ENCODE measurements at places on chromosomes 5 and 9. TPM values are rescaled to one million over a fixed set of nuclear protein-coding genes. Genes with fewer than 3 reads are reported as not detected.

Gene PLPPR1
- 0.98 TPM for total RNA-seq

- DNase-seq, result no peak
Measured at GRCh38 chr9:109372246-109372645, 51.4 kb upstream of the EPB41L4B start.

DNA sequence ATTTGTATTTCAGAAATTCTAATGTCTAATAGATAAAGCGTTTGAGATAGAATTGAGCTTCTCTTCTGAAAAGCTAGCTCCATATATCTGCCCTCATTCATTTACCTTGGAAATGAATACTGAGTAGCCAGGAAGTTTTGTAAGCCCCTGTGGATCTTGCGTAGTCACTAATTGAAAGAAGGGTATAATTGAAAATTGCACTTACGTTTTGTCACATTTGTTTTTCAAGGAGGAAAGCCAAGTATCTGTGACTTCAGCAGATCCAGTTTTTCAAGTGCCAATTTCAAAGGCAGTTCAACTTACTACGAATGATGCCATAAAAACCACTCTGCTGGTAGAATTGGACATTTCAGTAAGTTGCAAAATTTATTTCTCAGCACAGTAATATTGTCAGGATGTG lies 14.0 kb downstream of the MTRR start:
- DNase-seq, result no peak

Gene SLCO6A1
- total RNA-seq, result not detected

- DNase-seq, result no peak
Measured at GRCh38 chr9:107390778-107391177, 98.8 kb downstream of the KLF4 start.

Gene PLEKHG4B
- total RNA-seq, result 0.13 TPM

Gene NCBP1
- 28.5 TPM for total RNA-seq

DNA sequence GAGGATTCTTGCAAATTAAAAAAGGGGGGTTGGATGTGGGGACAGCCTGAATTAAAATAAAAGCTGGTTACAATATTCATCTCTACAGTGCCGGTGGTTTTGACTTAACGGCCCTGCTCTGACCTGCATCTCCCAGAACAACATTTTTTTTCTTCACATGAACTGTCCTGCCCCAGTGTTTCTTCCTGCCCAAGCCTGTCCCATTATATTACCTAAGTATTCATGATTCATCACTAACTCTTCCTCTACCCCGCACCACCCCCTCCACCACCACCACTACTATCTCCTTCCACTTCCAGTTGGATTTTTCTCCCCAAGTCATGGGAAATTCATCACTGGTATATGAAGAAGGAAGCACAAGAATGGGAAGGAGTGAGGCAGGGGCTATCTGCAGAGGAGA lies 90.1 kb downstream of the ZFAND5 start:
- no peak for DNase-seq

DNA sequence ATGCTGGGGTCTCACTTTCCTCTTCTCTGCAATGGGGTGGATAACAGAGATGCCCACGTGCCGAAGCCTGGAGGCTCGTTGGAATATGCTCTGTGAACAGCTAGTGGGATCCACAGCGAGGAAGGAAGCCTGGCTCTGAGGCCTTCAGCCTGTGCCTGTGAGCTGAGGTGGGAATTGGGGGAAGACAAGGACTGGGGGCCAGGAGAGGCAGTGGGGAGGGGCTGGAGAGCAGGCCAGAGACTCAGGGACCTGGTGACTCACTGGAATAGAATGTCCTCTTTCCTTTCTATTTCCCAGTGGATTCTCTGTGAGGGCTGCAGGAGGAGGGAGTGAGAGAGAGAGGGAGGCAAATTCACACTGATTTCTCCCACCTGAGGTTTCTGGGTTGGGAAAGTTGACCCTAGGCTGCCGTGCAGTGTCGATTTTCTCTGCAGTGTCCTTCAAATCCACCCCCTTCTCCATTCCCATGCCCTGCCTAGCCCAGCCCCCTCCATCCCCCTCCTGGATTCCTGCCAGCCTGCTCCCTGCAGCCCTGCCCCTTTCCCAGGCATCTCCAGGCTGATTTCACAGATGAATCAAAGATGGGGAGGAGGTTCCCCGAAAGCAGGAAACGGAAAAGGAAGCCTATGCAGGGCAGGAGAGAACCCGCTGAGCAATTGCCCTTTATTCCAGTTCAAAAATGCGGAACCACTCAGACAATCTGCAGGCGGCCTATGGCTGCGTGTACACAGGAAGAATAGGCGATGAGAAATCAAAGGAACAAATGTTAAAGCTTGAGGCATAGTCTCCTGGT lies 1.4 kb upstream of the SPAAR start:
- DNase-seq, result peak; percentile 81

Gene CDH6
- total RNA-seq, result 196 TPM

Gene KIF4B
- not detected for total RNA-seq

Gene PROP1
- total RNA-seq, result not detected

GRCh38 chr5:72937517-72938061 lies 18.3 kb upstream of the FCHO2 start:
- no peak for DNase-seq

Gene LCN1
- not detected for total RNA-seq

- DNase-seq, result no peak
Measured at GRCh38 chr9:121303456-121304451, 35.8 kb downstream of the GSN start.

Gene PIP5K1B
- total RNA-seq, result 10.1 TPM

- DNase-seq, result no peak
Measured at GRCh38 chr9:119280740-119281485, 88.3 kb downstream of the BRINP1 start.

DNA sequence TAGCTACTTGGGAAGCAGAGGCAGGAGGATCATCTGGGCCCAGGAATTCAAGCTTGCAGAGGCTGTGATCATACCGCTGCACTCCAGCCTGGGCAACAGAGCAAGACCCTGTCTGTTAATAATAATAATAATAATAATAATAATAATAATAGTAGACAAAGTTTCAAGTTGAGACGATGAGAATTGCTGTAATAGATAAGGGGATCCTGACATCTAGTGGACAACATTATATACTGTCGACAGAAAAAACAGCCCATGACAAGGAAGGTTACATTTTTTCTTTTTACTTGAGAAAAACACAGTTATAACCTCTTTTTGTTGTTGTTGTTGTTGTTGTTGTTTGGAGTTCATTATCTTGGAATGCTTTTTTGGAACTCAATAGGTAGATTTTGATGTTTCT lies 35.3 kb downstream of the NDFIP1 start:
- no peak for DNase-seq

DNA sequence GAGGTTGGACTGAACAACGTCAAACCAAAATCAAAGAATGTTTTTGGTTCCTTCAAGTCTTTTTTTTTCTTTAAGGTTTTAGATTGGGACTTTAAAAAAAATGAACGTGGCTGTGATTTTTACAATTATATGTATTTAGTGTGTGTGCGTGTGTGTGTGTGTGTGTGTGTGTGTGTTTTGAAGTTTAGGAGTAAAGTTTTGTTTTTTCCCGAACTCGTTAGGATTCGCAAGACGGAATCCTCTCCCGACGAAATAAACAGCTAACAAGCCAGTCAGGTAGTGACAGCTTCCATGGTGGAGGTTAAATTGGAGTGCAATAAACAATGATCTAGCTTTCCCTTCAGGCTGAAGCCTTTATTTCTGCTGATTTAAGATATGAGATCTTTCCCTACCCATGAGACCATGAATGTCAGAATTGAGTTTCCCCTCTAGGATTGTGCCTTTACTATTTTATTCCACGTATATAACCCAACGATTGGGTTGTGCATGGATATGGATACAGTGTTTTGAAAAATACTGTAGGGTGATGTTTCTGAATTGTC lies 1.2 kb downstream of the KIAA1958 start:
- no peak for DNase-seq

Gene ENTPD8
- 5.2 TPM for total RNA-seq

- no peak for DNase-seq
Measured at GRCh38 chr5:31809050-31809870, 170.3 kb downstream of the PDZD2 start.

DNA sequence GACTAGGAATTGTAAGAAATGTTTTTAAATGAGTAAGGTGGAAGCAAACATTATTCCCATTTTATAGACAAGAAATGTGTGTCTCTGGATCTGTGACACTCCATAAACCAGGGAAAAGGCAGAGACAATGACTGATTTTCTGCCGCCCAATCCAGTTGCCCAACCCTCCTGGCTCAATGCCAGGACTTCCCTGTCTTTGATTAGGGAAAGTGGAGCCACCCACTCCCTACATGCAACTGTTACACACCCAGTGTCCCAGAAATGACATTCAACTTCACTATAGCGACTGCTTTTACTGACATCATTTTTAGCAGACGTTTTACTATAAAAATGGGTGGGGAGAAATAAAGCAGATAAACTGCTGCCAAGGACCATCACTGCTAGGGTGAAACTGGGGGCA lies 79.7 kb downstream of the THBS4 start:
- no peak for DNase-seq

- no peak for DNase-seq
Measured at GRCh38 chr9:69673311-69673640, 1.1 kb upstream of the APBA1 start.

DNA sequence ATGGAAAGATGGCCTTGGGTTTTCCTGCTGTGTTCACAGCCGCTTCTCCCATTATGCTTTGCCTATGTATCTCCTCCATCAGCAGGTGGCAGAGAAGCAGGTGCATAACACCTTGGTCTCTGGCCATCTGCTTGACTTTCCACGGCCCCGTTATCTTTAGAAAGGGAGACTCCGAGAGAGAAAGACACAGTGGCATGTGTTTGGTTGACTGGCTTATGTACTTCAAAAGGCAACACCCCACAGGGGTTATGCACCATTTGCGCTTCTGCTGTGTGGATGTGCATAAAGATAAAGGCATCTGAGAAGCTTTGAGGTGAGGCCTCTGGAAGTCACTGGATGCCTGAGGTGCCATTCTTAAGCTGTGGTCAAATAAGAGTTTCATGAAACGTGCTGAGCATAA lies 138.4 kb downstream of the EGFLAM start:
- no peak for DNase-seq

- no peak for DNase-seq
Measured at GRCh38 chr9:137321726-137322361, 19.8 kb upstream of the NRARP start.

Gene FUT7
- 0.60 TPM for total RNA-seq

DNA sequence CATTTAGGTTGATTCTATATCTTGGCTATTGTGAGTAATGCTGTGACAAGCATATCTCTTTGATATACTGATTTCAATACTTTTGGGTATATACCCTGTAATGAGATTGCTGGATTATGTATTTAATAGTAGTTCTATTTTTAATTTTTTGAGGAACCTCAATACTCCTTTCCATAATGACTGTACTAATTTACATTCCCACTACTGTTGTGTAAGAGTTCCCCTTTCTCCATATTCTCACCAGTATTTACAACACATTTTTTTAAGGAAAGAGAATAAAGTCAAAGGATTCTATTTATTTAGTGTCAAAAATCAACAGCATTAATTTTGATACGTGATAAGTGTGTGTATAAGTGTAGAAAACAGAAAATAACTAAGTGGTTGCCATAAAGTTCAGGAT lies 356.4 kb upstream of the EDIL3 start:
- no peak for DNase-seq

GRCh38 chr9:92029553-92029952 lies 79.5 kb upstream of the ROR2 start:
- DNase-seq, result no peak

DNA sequence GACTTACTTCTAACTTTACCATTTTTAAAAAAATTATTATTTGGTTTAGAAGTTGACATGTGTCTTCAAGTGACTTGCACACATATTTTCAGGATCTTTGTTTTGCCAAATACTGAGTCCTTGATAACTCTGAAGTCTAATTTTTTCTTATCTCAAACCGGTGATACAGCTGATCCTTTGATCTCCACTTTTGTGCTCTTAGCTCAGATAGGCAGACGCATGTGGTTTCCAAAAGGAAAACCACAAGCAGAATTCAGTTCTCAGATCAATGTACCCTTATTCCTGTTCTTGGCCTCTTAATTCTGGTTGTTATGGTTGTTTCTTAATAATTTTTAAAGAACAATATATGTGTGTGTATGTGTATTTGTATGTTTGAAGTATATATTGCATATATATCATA lies 238.3 kb upstream of the EDIL3 start:
- no peak for DNase-seq

Gene ANKDD1B
- 3.1 TPM for total RNA-seq

- DNase-seq, result no peak
Measured at GRCh38 chr9:91214086-91214485, 147.6 kb downstream of the AUH start.

Measured in kidney (tissue), 22 donors.